ENCODE measurements at places on chromosomes 3 and 15. TPM values are rescaled to one million over a fixed set of nuclear protein-coding genes. Genes with fewer than 3 reads are reported as not detected.

DNA sequence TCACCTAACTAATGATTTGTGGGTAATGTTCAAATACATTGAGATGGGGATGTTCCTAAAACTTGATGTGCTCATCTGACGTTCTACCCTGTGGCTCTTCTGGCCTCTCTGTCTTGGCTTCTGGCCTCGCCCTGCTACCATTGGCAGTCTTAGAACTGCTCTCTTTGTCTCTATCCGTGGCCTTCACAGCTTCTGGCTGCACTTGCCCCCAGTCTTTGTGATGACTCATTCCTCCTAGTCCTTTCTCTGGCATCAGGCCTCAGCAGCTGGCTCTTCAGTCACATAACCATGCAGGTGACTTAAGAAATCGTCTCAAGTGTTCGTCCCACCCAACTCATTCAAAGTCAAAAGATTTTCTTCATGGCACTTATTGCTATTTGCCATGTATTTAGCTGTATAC is 188.1 kb downstream of the BBX start:
- peak; percentile 82 for DNase-seq

DNA sequence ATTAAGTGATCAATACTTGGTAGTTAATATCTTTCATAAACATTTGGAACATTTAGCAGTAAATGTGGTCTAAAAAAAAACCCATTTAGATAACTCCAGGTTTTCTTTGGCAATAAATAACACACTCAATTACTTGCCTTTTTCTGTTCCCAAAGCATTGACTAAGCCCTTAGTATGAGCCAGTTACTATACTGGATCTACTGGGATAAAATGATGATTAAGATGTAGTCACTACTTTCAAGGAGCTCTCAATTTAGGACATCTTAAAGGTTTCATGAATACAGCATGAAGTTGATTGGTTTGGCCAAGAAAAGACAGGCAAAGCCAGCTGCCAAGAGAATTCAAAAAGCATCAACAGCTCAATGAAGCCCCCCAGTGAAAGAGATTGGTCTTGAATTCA is 250.9 kb downstream of the EPHA3 start:
- DNase-seq: no peak

GRCh38 chr15:39746176-39746575 is 36.5 kb downstream of the FSIP1 start:
- no peak for DNase-seq

DNA sequence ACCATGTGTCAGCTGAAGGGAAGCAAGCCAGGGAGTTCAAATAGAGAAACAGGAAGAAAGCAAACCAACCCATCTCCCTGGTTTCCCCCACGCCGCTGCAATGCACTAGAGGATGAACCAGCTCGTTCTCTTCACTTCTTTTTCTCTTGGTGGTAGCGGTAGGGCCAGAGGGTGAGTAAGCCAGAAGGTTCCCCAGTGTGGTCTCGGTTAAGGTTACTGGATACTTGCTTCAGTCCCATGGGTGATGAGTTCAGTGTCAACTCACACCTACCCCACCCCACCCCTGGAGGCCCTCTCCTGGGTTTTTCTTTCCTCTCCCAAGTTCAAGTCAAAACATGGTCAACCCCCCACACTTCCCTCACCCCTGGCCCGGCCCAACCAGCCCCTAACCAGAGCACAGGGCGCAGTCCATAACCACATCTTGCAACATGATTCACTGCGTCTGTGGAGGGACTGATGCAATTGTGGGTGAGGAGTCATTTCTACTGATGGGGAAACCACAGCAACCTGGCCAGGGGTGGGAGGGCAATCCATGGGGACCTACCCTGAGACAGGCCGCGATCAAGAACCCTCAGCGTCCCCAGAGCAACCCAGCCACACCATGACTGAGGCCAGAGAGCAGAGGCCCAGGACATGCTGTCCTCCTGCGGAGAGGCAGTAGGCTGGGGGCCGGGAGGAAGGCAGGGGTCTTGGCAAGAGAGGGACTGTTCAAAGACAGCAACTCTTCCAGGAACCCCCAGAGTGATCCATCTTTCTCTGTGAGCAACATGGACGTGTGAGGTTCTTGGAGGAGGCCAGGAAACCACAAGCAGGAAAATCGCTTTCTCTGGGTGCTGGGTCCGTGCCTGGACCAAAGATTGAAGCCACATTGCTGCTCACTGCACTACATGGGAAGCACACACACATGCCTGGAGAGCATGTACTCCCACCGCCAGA is 276.6 kb downstream of the UACA start:
- peak; percentile 87 for DNase-seq

The CIDEC gene
- 2.9 TPM for total RNA-seq

- DNase-seq: peak; percentile 45
These were observed 20.2 kb downstream of the AMOTL2 start for GRCh38 chr3:134353831-134354611.

GRCh38 chr3:105722943-105723556 is 145.8 kb downstream of the CBLB start:
- DNase-seq: no peak

DNA sequence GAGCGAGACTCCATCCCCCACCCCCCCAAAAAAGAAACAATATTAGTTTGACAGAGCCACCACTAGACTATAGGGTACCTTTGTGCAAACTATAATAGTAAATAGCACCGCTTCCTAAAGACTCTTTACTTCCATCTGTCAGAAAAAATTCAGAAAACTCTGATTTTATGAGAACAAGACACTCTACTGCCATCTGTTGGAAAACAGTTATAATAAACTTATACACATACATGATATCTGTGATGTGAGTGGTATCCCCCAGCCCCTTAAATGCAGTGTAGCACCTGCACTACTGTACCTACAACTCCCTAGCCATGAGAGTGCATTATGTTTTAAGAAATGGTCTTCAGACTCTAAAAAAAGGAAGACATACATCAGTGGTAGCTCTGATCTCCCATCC is 47.1 kb upstream of the CTDSPL start:
- no peak for DNase-seq

DNA sequence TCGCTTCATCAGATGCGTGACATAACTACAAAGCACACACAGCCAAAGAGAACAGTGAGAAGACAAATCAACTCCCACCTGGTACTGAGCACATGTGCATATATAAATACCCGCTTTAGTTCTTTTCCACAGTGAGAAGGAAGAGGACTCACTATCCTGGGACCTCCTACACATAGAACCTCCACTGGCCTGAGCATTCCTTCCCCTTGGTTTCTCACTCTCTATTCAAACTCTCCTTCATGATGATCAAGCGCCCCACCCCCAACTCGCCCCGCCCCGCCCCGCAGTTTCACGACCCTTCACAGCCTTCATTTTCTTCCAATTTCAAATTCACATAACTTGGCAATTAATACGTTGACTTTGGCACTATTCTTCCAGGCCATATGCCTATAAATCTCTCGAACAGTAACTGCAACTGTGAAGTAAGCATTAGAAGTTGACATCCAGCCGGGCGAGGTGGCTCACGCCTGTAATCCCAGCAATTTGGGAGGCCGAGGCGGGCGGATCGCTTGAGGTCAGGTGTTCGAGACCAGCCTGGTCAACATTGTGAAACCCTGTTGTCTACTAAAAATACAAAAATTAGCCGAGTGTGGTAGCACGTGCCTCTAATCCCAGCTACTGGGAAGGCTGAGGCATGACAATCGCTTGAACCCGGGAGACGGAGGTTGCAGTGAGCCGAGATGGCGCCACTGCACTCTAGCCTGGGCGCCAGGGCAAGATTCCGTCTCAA is 1.1 kb downstream of the RPS17 start:
- DNase-seq: no peak

The NR1I2 gene
- 0.19 TPM for total RNA-seq

The VILL gene
- 3.4 TPM for total RNA-seq

Data from posterior vena cava (tissue), 2 donors.